ENCODE measurements at places on chromosomes 6 and 20.

DNA sequence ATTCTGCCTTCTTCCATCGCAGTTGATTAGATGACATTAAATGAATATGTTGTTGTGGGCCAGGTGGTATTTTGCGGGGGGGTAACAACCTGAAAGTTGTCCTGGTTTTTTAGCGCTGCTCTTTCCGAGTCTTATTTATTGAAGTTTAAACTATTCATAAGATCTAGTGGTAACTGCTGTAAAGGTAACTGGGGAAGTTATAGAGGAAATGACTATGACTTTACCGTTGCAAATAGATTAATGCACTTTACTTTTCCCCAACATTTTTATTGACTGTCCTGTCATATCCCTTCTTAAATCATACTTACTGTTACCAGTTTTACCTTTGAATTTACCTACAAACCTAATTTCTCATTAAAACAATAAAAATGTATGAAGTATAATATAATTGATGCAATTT is 173.4 kb downstream of the ARID1B start:
- DNase-seq, result no peak

GRCh38 chr6:5989141-5989723 is 17.5 kb downstream of the NRN1 start:
- no peak for DNase-seq

DNA sequence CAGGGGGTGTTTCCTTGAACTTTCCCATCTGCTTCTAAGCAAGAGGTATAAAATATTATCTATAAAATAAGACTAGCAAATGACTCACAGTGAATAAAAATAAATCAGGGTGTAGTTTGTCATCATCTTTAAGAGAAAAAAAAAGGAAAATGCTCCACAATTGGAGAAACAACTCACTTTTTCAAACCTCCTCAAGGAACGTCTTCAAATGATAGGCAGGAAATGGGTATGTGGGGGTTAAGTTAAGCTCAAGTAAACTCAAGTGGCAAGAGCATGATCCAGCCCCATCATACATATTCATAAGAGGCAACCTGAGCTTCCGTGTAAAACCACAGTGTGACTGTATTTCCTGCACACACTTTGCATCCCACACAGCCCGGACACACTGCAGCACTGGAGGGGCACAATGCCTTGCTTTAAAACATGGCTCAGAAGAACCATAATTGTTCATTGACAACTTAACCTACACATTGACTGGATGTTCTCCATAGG is 58.5 kb upstream of the CEP85L start:
- DNase-seq, result no peak

DNA sequence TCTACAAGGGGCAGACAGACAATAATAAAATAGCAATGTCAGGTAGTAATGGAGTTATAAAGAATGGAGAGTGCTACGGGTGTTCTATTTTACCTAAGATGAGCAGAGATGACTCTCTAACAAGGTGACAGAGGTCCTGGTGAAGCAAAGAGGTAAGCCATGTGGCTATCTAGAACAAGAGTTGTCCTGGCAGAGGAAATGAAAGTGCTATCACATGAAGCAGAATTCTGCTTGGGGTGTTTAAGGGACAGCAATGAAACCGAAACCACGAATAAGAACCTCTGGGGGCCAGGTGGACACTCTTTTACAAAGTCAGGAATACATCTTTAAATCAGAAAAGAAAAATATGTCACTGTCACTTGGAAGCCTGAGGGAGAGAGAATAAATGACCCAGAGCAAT is 37.9 kb upstream of the IRAK1BP1 start:
- no peak for DNase-seq

DNA sequence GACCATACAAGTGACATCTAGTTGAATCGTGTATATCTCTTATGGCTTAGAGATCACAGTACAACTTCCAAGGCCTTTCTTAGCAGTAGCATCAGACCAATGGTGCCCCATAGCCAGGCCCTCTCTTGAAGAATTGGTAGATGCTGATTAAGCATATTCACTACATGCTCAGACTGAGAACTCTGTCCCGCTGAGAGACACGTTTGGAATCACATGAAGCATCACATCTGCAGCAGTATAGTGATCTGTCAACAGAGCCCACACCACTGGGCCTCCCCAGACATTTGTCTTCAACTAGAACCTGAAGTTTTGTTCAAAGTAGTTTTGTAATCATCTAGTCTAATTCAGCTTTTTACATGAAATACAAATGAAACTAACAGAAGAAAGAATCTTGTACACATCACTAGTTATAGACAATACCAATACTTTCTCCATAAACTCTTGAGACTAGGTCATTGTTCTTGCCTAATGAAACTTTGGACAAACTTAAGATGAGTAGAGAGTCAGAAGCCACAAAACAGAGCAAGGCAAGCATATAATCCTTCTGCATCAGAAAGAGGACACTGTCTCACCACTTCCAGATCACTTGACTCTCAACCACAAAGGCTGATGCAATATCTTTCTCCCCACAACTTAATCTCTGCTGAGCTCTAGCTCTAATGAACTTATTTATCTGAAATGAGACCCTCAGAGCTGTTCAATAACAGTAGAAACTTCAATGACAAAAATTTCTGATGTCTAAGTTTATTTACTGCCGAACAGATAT is 182.7 kb downstream of the TBX18 start:
- DNase-seq, result no peak

- DNase-seq, result no peak
These were observed 37.4 kb downstream of the PRKN start for GRCh38 chr6:162690158-162690557.

DNA sequence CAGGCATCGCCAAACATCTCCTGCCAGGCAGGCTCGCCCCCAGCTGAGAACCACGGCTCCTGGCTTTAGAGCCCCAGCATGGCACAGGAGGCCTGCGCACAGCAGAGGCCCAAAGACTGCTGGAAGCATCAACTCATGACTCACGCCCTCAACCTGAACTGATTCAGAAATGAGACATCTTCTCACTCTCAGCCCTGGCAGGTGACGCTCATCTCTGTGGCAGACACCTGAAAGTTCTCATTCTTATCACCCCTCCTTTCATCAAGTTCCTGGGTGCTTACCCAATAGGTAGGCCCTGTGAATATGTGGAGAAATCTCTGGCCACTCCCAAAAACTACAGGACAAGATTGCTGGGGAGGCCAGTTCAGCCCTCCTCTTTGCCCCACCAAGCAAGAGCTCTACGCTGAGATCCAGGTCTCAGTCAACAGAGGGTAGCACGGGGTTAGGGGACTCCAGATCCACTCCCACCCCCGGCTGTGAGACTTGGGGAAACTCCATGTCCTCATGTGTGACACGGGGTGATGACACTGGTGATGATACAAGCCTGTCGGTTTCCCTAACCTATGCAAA is 11.3 kb downstream of the NFATC2 start:
- DNase-seq, result no peak

GRCh38 chr20:36717657-36718056 is 28.2 kb downstream of the NDRG3 start:
- DNase-seq, result no peak

GRCh38 chr6:32852018-32852843 is 1.3 kb downstream of the TAP1 start:
- no peak for DNase-seq

- DNase-seq, result no peak
These were observed 28.7 kb upstream of the PMEPA1 start for GRCh38 chr20:57738484-57738883.

DNA sequence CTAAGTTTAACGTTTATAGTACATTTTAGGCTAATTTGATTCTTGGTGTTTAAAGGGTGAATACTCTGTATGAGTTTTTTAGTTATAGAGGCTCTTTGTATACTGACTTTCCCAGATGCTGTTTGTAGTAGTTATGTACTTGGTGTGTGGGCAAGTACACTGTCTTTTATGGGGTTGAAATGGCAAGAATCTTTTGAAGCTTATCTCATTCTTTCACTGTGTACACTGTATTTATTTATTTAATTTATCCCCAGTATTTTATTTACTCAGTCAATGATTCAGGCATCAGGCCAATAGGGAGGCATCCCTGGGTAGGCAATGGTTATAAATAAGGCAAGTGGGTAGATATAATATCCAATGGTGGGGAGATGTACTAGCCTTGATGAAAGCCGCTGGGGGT is 277.0 kb upstream of the PTCHD4 start:
- DNase-seq, result no peak

- DNase-seq, result no peak
These were observed 94.7 kb upstream of the NXT1 start for GRCh38 chr20:23255716-23256385.

DNA sequence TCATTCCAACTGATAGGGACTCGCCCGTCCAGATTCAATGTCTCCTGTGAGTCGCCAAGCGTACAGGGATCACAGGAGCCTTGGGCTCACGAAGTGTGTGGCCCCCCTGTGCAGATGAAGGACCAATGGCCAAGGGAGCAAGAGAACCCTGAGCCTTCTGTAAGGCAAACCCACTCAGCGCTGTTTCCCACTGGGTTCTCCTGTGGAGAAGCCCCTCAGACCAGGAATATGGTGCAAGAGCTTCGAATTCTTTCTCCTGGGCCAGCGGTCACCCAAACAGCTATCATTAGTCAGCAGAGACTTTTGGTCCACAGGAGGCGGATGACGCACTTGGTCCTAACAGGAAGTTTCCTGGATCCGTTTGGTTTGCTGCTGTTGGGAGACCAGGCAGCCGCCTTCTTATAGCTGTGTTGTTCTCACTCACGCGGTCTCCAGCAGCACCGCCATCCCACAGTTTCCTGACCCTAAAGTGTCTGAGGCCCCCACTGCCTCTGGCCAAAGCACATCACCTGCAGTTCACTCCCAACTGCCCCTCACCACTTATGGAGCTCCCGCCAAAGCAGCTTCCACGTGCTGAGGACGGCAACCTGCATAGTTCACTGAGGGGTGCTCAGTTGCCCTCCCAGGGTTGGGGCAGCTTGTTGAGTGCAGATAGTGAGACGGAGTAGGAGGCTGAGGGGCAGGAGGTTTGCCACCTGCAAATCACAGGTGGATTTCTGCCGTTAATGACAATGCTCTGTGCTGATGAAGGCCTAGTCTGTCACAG is 268.6 kb downstream of the ERMARD start:
- no peak for DNase-seq

DNA sequence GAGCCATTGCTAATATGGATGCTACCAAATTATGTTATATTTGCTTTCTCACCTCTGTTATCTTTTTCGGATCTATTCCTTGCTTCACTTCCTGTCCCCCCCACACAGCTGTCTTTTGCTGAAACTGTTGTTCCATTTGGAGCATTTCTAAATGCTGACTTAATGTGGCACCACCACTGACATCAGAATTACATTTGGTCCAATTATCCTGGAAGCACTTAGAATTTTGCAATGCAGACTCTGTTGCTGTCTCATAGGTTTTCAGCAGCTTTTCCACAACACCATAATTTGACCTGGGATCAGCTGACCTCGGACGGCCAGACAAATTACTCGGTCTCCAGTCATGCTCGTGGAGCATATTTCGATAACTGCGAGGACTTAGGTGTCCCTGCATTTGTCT is 12.8 kb downstream of the KIAA0408 start:
- no peak for DNase-seq

- no peak for DNase-seq
These were observed 59.1 kb upstream of the SMOC2 start for GRCh38 chr6:168381726-168382458.

DNA sequence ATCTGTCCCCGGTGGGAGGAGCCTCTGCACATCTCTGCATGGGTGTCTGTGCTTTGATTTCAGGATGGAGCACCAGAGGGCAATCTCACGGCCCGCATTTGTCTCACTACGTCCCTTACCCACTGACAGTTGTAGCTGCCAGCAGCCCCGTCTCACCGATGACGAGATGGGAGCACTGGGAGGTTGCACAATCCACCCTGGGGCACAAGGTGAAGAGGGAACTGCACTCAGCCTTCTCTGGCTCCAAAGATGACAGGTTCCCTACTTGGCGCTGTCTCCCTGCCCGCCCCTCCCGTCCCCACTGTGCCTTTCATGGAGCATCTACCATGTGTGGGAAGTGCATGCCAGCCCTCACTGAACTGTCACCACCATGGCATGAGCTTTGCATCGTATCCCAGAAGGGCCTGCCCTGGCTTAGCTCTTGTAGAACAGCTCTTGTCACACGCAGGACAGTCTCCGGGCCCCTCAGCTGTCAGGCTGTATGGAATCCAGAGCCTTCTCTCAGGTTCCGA is 99.9 kb upstream of the PMEPA1 start:
- DNase-seq, result no peak

DNA sequence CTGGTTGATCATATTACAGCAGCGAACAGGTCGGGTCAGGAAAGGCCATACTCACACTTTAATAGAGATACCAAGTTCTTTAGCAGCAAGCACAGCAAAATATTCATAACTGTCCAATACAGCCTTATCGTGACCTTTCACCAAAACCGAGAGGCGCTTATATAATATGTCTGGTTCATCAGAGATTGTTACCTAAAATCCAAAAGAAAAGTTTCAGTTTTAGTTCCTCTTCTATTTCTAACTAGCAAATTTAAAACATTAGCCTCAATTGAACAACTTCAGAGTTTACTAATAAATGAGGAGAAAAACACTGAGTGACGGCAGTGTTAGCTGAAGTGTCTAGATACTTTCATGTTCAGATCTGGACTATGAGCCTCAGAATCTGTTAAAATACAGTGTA is 5.9 kb downstream of the MRPS10 start:
- no peak for DNase-seq

- DNase-seq, result no peak
These were observed 111.7 kb upstream of the SLC22A23 start for GRCh38 chr6:3568396-3569082.

- no peak for DNase-seq
These were observed 96.3 kb downstream of the ASXL1 start for GRCh38 chr20:32454164-32455145.

DNA sequence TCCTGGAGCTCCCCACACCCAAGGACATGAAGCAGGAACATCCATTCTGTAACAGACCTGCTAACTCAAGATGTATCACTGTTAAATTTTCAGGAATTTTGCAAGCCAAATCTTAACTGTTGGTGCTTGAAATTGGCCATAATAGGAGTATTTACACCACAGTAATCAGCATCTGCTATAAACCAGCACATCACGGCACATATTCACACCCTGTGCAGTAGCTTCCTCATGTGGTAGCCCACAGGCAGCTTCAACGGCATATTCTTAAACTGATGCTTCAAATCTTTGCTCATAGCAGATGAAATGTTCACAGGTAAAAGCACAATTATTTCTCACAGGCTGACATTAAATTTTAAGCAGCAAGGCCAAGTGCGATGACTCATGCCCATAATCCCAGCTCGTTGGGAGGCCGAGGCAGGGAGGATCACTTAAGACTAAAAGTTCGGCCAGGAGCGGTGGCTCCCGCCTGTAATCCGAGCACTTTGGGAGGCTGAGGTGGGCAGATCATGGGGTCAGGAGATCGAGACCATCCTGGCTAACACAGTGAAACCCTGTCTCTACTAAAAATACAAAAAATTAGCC is 43.5 kb upstream of the LYRM2 start:
- no peak for DNase-seq
